ENCODE measurements at places on chromosomes 2 and 18. TPM values are rescaled to one million over a fixed set of nuclear protein-coding genes. Genes with fewer than 3 reads are reported as not detected.
A peak's percentile ranks its signal among the peaks of the same experiment; 100 is the strongest.

DNA sequence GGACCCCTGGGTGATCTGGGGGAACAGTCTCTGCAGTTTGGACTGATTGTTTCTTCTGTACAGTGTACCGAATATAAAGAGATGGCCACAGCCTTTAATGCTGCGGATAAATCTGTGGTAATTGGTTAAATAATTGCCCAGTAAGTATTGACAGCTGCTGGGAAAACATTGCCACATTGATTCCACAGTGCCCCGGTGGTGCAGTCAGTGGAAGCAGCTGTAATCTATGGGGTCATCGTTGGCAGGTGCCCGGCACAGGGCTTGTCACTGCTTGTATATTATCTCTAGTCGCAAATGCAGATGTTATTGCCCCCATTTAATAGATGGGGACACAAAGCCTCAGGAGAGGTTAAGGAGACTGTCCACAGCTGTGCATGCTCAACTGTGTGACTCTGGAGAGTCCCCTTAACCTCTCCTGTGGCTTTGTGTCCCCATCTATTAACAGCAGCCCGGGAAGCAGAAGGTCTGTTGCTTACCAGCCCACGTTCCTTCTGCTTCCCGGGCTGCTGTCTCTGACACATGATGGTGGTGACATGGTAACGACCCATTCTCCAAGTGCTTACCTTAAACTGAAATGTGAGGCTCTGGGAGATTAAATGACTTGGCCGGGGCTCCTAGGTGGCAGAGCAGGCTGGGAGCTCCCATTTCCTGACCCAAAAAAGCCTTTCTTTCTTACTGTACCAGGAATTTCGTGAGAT is 76.9 kb downstream of the NCK2 start:
- DNase-seq = no peak

DNA sequence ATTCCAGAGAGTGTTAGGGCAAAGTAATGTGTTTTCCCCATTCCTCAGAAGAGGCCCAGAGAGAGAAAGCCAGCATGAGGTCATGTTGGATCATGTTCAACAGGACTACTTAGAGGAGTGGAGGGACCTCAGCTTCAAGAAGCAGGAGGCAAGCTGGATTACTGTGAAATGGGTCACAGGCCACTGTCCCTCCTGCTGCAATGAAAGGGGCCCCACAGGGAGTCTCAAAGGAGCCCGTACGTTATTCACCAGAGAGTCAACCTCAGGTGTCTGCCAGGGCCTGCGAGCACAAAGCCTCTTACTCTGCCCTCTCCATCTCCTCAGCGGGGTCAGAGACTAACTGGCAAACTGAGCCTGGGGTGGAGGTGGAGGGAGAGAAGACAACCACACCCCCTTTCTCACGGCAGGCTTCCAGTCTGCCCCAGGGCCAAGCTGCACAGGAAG is 27.2 kb upstream of the ACYP2 start:
- DNase-seq = no peak

GRCh38 chr2:136065384-136065783 is 52.6 kb downstream of the CXCR4 start:
- no peak for DNase-seq

GRCh38 chr18:49135877-49136276 is 185.1 kb upstream of the SMAD7 start:
- no peak for DNase-seq

DNA sequence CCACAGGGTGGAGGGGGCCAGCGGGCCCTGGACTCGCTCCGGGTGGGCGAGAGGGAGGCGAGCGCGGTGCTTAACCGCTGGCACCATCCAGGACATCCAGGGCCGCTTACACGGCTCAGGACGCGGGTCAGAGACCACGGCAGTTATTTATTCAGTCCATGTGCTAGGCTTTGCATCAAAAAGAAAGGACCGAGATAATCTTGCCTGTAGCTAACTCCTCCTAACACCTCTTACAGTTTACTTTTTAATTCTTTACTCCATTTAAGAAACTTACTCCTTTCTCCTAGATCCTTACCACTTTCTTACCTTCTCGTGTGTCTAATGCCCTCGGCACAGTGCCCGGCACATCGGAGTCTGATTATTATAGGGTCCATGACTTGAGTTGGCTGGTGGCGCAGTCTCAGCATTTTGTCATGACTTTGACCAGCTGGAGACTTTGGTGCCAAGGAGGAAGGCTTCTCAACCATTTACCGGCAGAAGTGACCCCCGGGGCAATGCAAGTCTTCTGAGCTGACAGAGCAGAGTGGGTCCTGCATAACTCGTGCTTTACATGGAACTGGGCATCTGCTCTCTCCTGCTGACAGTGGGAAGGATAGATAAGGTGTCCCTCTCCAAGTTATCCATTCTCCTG is 503 bp downstream of the ANXA4 start:
- DNase-seq = peak; percentile 56

DNA sequence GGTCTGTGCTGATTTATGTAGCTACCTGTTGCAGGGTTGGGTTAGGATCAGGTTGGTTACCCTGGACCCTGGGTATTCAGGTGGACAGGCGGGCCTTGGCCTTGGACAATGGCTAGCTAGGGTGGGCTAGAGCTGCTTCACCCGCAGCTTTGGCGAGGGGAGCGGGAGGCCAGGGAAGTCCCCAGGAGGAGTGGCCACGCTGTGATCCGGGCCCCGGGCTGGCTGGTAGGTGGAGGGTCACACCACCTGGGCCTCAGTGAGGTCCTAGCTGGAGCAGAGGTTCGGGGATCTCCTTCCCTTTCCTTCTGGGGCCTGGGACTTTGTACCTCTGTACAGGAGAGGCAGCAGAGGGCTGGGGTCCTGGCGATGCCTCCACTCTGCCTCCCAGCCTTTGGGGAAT is 9.8 kb downstream of the RTP5 start:
- no peak for DNase-seq

- DNase-seq = no peak
These were observed 32.0 kb downstream of the EML4 start for GRCh38 chr2:42200926-42201855.

DNA sequence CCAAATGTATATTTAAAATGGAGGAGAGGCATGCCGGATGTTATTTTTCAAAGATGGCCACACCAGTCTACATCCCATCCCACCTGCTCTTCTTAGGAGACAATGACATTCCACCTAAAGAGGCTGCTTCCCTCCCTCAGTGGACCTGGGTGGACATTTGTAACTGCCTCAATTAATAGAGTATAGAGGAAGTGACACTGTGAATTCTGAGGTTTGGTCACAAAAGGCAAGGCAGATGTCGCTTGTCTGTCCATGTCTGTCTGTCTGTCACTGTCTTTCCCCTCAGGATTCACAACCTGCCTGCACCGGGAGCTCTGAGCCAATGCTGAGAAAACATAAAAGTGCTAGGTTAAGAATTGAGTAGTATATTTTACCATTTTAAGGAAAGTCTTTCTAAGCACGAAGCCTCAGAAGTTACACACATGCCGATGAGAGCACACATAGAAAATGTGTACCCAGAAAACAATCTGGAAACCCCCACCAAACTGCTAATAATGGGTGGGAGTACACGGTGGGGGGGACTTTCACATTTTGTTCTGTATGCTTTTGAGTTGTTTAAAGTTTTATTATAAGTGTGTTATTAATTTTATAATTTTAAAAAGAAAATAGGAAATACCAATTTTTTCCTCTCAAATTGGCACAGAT is 21.0 kb downstream of the MIB1 start:
- DNase-seq = no peak

- DNase-seq = peak; percentile 65
These were observed 18.8 kb downstream of the TGOLN2 start for GRCh38 chr2:85308896-85309555.

GRCh38 chr2:134240061-134240460 is 13.8 kb upstream of the MGAT5 start:
- no peak for DNase-seq

- no peak for DNase-seq
These were observed 21.9 kb downstream of the NEDD4L start for GRCh38 chr18:58065956-58066355.

GRCh38 chr2:215369181-215369760 is 57.4 kb downstream of the ATIC start:
- DNase-seq = no peak

DNA sequence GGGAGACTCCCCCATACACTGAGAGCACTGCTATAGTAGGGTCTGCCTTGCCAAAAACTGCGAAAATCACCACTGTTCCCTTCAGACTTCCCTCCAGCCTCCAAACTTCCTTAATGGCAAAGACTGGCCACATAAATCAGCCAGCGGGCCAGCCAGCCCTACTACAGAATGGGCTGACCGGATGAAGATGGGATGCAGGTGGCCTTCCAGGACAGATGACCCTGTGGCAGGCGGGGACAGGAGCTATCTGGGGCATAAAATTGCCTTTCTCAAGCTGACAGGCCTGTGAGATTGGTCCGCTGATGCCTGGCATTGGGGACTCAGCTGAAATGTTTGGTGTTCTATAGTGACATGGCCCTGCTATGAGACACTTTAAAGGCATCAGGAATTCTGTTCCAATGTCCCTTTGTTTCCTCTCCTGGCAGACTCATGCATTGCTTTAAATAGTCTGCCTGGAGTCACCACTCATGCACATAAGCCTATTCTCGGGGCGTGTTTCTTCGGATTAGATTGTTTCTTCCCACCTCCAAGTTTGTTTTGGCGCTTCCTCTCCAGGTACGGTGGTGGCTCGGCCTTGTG is 135.9 kb downstream of the ALPK2 start:
- no peak for DNase-seq

DNA sequence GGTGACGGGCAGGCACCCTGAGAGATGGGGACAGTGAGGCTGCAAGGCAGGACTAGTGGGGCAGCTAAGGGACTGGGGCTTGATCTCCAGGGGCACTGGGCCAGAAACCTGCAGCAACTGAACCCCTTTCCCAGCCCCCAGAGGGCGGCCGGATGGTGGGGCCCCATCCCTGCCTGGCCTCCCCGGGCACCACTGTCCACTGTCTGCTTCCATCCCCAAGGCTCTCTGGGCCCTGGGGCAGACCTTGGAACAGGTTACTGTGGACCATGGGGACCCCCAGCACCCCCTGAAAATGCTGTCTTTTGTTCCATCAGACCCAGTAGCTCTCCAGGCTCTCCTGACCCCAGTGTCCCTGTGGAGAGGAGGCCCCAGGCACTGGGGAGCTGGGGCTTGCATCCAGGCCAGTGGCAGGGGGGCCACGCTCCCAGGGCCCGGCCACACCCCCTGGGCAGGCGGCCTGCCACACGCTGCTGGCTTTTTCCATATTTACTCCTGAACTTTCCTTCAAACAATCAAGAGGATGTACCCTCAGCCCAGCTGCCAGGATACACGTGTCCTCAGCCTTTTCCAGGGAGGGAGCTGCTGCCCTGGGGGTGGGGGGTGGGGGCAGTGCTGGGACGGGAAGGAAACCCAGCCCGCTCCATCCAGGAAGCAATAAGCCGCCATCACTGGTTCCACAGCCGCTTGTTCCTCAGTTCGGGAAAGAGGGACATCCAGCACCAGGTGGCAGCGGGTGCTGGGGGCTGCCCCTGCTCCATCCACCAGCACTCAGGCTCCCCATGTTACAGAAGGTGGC is 102.3 kb upstream of the ODC1 start:
- no peak for DNase-seq

DNA sequence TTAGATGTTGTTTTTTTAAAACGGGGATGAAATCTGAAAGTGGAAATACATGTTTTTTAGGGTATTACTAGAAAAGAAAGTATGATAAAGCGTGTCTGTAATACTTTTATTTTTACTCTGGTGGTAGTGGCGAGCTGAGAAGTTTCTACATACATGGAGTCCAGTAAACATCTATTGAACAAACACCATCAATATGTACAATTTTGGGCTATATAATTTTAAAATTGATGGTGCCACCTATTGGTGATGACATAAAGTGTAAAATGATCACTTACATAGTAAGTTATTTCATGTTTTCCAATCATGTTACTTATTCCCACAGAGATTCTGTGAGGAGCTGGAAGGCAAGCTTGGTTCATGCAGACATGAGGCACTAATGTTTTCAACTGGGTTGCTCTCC is 31.5 kb upstream of the NFE2L2 start:
- no peak for DNase-seq

DNA sequence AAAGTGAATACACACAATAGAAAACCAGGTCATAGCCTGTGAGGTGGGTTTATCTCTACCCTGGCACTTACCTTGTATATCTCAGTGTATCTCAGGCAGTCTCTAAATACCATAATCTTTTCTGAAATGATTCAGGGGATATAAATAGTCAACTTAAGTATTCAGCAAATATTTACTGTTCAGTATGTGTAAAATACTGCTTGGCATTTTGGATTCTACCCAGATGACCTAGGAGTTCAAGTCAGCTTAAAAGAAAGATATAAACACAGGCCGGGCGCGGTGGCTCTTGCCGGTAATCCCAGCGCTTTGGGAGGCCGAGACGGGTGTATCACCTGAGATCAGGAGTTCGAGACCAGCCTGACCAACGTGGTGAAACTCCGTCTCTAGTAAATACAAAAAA is 23.8 kb downstream of the GRHL1 start:
- DNase-seq = no peak

- no peak for DNase-seq
These were observed 35.6 kb upstream of the CTAGE1 start for GRCh38 chr18:22453315-22453714.

GRCh38 chr2:129849559-129850160 is 129.8 kb upstream of the RAB6C start:
- DNase-seq = no peak

DNA sequence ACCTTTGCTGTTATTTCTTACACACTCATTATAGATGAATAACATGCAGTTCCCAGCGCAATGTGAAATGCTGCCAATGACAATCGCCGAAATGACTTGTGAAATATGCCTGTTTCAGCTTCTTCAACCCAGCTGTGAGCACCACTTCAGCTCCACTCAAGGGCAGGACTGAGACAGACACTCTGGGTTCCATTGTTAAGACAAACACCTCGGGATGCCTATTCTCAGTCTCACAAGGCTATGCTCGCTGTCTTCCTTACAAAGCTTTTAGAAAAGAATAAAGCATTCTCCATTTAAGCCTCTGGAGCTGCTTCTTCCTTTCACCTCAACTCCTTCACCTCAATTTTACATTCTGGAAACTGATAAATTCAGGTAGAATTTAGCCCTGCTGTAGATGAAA is 4.2 kb downstream of the CBLN2 start:
- DNase-seq = no peak

GRCh38 chr2:143486976-143487375 is 357.8 kb downstream of the ARHGAP15 start:
- no peak for DNase-seq

DNA sequence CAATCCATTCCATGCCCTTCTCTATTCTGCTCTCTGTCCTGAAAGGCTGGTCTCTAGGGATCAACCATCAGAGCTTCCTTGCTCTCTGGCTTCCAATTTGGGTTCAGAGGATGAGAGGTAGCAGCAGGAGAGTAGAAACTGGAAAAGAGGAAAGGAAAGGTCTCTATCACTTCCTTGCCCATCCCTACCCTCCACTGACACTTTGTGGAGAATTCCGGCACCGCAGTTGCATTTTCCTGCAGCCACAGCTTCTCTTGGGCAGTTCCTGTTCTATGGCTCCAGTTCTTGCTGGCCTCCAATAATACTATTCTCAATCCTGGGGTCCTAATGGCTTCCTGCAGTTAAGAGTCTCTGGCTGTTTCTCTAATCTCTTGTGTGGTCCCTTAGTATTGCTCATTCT is 13.3 kb upstream of the IMPACT start:
- no peak for DNase-seq

The MBOAT2 gene
- 18.9 TPM for total RNA-seq

The CHRND gene
- not detected for total RNA-seq

The TUBA4B gene
- total RNA-seq = not detected

The FOXI3 gene
- total RNA-seq = not detected

The CPLX4 gene
- not detected for total RNA-seq

The IL1B gene
- total RNA-seq = not detected

The CNTNAP5 gene
- not detected for total RNA-seq

The SATB2 gene
- 87.2 TPM for total RNA-seq
